ENCODE measurements at places on chromosomes 12 and 14.
A peak's percentile ranks its signal among the peaks of the same experiment; 100 is the strongest.

DNA sequence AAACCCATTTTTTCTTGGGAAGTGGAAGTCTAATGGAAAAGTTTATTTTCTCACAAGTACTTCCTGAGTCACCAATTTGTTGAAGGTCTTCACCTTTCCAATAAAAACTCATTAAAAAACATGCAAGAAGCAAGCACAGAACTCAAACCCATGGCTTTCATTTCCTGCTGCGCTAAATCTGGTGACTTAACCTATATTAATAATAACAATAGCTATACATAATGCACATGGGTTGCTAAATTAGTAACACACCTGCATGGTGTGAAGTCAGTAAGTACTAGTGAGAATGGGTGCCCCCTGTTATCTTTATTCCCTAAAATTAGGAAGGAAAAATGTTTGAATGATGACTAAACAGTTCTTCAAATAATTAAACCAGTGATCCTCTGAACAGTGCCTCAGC lies 52.3 kb downstream of the PPP2R5C start:
- DNase-seq, result no peak

GRCh38 chr12:105053116-105053572 lies 31.1 kb downstream of the ALDH1L2 start:
- DNase-seq, result peak; percentile 62

- no peak for DNase-seq
Measured at GRCh38 chr12:33560653-33561208, 121.1 kb upstream of the SYT10 start.

GRCh38 chr14:20662968-20663732 lies 21.2 kb upstream of the RNASE4 start:
- DNase-seq, result no peak

- no peak for DNase-seq
Measured at GRCh38 chr12:94228488-94228907, 80.1 kb downstream of the PLXNC1 start.

GRCh38 chr14:102424520-102424919 lies 61.8 kb downstream of the TECPR2 start:
- DNase-seq, result no peak

DNA sequence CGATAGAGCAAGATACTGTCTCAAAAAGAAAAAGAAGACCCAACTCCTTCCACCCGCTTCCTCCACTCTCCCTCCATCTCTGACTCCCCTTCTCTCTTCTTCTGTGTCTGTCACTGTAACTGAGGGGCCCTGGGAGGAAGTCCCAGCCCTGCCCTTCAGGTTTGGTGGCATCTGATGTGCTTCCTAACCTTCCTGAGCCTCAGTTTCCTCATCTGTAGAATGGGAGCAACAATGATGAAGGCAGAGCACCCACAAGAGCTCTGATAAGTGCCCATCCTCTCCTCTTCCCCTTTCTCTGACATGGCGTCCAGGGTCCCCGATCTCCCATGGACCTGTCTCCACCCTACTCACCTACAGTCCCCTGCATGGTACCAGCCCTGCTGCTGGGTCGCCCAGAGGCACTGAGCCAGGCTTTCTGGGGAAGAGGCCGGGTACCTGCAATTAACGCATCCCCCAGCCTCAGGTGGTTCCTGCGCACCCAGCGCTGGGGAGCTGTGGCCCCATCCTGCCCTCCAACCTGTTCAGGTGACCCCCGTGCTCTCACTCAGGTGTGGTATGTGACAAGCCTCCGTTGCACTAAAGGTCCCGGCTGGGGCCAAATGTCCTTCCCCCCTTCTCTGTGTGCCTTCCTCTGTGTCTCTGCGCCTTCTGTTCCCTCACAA lies 13.2 kb downstream of the FOXN4 start:
- no peak for DNase-seq

DNA sequence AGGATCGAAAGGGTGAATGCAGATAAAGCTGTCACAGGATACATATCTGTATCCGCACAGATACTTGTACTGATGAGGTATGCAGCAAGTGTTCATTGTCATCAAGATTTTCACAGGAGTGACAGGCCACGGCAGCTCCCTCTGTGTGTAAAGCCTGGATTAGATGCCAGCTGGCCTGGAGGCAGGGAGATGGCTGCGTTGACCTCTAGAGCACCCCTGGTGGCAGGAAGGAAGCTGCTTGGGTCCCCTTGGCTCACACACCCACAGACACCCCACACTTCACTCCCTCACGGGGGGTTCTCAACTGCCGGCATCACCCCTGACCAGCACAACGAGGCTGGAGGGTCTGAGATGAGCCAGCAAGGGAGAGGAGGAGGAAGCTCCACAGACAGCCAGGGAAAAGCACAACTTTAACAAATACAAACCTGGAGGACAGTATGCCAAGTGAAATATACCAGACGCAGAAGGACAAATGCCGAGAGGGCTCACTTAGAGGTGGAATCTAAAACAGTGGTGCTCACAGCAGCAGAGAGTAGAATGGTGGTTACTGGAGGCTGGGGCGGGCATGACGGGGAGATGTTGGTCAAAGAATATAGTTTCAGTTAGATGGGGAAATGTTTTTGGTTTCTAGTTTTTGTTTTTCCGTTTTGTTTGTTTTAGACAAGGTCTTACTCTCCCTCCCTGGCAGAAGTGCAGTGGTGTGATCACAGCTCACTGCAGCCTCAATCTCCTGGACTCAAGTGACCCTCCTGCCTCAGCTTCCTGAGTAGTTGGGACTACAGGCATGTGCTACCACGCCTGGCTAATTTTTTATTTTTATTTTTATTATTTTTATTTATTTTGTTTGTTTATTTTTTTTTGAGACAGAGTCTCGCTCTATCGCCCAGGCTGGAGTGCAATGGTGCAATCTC lies 45.7 kb downstream of the TEAD4 start:
- DNase-seq, result no peak

GRCh38 chr12:31959701-31960391 lies 631 bp downstream of the RESF1 start:
- DNase-seq, result peak; percentile 58

DNA sequence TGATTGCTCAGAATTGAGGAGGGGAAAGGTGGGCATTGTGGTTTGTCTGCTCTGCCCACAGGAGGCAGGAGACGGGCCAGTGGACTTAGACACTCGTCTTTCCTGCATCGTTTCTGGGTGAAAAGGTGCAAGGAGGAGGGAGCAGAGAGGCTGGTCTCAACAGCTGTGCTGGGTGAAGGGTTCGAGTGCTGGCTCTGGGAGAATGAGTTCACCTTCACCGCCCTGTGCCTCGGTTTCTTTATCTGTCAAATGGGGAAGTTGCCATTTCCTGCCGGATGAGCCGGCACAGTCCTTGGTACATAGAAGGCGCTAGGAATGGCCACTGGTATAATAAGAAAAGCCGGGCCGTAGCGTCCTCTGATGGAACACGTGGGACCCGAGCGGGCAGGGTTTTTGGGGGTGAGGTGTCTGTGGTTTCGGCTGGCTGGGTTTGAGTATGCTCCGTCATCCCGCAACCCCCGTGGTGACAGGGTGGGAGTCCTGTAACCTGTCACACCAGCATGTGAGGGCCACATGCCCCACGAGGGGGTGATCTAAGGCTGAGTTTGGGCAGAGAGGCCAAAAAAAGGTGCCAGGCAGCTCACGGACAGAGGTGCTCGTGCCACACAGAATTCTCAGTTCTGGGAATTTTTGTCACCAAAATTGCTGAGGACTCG lies 7.3 kb downstream of the BCL7A start:
- DNase-seq, result no peak

DNA sequence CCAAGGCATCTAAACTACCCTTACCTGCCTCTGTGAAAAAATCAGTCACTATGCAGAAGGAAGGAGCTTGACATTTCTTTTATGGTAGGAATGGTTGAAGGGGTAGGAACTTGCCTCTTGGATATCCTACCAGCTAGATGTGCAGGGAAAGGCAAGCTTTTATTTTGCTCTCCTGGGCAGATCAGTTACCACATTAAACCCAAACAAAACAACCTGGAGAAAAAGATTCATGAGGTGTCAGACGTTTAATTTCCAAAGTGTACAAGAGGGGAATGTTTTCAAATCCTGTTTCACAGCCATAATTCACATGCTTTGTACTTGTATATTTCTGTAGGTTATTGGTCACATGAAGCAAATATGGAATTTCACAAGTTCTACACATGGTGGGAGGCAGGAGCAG lies 67.0 kb upstream of the IFNG-AS1 start:
- no peak for DNase-seq

GRCh38 chr12:94240171-94240570 lies 91.8 kb downstream of the PLXNC1 start:
- DNase-seq, result no peak

GRCh38 chr12:131942671-131943070 lies 7.1 kb upstream of the EP400 start:
- no peak for DNase-seq

DNA sequence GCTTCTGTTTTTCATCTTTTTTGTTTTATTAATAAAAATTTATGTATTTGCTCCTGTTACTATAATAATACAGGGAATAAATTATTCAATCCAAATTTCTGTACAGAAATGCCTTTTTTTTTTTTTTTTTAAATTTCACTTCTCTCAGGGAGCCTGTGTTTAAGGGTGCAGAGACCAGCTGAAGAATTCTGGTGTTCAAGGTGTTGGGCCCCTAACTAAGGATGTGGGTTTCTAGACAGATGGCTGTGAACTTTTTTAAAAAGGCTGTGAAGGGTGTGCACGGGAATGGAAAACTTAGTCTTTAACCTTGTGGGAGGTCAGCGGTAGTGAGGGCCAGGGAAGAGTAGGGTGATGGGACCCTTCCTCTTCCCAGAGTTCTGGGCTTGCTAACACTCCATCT lies 1.3 kb upstream of the DTX3 start:
- no peak for DNase-seq

DNA sequence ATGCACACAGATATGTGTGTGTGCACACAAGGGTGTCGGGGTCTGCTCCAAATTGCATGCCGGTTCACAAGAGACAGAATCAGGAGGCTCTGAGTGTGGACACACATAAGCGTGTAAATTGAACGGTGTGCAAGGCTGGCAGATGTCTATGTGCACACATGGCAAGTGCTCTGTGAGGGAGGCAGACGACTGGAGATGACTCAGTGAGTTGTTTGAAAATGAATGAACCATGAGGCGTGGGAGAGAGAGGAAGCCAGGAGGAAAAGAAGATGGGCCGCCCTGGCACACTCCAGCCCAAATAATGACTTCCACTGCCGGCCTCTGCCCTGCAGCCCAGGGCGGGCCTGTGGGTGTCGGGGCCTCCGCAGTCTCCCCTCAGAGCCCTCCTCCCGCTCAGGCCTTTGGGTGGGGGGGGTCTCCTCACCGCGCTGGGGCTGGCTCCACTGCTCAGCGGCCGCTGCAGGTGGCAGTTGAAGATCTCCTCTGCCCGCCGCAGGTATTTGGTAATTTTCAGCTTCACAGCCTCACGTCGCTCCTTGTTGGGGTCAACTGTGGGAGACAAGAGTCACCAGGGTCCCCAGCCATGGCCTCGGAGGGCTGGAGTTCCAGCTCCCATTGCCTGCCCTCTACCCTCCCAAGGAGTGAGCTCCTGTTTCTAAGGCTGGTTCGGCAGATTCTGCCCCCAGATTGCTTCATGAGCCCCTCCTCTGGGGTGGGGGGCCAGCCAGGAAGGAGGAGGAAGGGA lies 3.5 kb downstream of the RPS6KL1 start:
- no peak for DNase-seq

GRCh38 chr14:69152902-69153151 lies at the start of gene DCAF5:
Gene DCAF5, minus strand, starts transcription at chr14:69153119. Its CDS starts 141 bp downstream, at chr14:69152978.
- no peak for DNase-seq

GRCh38 chr14:105330491-105330895 lies 15.9 kb downstream of the PACS2 start:
- no peak for DNase-seq

DNA sequence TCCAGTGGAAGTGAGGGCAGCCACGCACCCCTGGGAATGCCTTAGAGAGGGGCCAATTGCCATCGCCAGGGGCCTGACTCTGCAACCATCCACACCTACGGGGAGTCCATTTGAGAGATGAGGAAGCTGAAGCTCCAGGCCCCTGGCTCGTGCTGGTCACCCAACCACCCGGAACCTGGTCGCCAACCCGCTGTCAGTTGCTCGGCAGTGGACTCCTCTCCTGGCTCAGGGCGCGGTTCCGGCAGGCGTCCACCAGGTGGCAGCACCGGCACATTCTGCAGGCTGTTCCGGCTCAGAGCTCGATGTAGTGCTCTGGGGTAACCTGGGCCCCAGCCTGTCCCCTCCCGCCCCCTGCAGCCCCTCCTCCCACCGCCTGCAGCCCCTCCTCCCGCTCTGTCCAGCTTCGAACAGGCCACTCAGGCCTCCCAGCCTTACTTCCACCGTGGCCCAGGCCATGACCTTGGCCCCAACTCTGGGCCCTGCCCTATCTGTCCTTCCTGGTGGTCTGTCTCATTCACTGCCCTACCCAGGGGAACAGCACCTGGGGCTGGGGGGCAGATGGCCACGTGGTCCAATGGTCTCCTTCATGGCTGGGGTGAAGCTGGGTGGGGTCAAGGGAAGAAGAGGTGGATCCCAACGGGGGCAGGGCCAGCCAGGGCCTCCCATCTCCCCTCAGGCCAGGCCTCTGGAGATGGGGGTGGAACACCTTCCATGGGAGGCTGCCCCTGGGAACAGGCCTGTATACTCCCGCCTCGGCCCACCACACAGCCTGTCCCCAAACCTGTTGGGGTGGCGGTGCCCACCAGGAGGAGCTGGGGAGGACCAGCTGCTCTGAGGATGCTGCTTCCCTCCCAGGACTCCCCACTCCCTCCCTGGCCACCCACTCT lies 15.7 kb downstream of the SIVA1 start:
- peak; percentile 64 for DNase-seq

DNA sequence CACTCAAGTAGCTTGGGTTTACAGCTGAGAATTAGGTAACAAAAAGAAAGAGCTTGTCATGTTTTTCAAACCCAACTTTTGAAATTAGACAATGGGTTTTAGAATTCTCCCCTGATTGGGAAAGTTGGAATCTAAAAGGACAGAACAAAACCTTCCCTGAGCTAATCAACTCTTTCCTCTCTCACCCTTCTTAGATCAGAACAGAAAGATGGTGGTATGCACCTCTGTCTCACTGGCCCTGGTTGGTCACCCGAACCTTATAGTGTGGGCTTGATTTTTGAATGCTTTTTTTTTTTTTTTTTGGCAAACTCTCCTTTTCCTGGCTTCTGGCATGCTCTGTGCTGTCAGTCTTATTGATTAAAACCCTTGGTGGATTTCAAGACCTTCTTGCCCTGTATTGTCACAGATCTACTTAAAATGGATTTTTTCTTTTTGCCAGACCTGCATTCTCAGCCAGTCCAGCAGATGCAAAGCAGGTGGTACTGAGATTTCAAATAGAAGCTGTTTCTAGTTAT lies 251.1 kb upstream of the RMST start:
- DNase-seq, result no peak

GRCh38 chr14:69997849-69998248 lies 118.6 kb downstream of the SMOC1 start:
- no peak for DNase-seq

GRCh38 chr14:58713677-58714076 lies 75.9 kb downstream of the DACT1 start:
- no peak for DNase-seq

- no peak for DNase-seq
Measured at GRCh38 chr12:5166976-5167375, 123.3 kb downstream of the KCNA5 start.

GRCh38 chr14:96663491-96664067 lies 133.6 kb upstream of the VRK1 start:
- DNase-seq, result no peak
